ENCODE measurements at places on chromosomes 3 and 15.

DNA sequence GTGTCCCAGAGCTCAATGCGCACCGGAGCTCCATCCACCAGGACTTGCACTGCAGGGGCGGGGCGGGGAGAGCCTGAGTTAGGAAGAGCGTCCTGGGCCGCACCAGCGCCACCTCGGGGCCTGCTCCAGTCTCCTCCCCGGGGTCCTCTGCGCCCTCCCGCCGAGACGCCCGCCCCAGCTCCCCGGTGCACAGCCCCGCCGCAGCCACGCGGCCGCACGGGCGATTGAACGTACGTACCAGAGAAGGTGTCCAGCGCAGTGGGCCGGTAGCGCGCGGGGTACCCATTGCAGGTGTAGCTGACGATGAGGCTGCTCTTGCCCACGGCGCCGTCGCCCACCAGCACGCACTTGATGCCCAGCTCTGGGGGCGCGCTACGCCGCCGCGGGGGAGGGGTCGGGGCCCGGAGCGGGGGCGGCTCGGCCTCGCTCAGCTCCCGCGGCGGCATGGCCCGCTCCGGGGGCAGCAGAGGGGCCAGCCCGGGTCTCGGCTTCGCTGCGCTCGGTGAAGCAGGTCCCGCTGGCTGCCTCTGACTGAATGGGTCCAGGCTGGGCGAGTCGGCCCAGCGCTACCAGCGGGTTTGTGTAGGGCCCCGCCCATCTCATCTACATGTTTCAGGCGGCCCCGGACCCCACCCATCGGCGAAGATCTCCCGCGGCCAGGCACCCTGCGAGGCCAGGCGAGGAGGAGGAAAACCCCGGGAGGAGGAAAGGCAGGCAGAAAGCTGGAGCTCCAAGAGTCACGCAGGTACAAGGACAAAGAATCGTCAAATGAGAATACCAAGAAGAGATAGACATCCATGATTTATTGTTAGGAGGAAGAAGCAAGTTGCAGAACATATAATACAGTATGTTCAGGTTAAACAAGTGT lies at the start of gene RHOV:
Gene RHOV, minus strand, starts transcription at position 541 of the 868 bp plus-strand sequence. Its CDS starts 95 bp downstream, at position 446.
- no peak for DNase-seq

DNA sequence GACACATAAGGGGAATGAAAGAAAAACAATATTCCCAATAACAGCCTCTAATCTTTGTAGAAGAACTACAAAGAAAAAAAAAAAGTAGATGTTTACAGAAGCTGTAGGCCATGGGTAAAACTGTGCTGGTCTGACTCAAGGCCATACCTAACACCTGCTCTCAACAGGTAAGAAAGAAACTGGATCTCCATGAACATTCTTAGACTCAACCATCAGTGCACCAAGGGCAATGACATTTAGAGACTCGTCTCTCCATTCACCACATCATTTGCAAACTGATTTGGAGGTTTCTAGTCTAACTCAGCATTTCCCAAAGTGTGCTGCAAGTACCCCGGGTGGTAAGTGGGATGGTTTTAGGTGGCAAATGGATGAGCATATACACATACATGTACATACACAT lies 164.2 kb downstream of the FOXP1 start:
- DNase-seq: no peak

GRCh38 chr3:38051131-38051530 lies 12.1 kb downstream of the DLEC1 start:
- DNase-seq: no peak

- DNase-seq: no peak
These were observed 21.0 kb downstream of the ALDH1A2 start for GRCh38 chr15:58044551-58044950.

DNA sequence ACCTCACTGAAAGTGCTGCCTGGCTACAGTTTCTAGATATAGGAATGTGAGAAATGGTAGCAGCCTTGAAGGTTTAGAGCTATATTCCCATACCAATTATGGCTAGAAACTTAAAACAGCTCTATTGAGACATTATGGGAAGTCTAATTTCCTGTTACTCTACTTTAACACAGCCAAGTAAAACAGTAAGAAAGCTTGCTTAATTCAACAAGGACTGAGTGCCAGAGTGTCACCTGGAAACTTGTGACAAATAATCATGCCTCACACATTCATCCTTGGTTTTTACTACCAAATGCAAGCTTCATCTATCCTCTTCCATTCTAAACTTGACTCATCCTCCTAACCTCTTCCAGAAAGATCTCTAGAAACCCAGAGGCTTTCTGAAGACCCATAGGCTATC lies 41.7 kb downstream of the UBE3A start:
- DNase-seq: no peak

GRCh38 chr15:43893956-43894355 lies 67.2 kb downstream of the WDR76 start:
- no peak for DNase-seq

- DNase-seq: no peak
These were observed 58.2 kb downstream of the TRPM7 start for GRCh38 chr15:50628421-50628820.

Measured in NK-92 treated with Interleukin-12 subunit alpha and Interleukin-12 subunit beta, amount 100 ng/mL, for 24 hours (cell line).